HS-5 (cell line): ENCODE measurements at places on chromosomes 5 and 9.

DNA sequence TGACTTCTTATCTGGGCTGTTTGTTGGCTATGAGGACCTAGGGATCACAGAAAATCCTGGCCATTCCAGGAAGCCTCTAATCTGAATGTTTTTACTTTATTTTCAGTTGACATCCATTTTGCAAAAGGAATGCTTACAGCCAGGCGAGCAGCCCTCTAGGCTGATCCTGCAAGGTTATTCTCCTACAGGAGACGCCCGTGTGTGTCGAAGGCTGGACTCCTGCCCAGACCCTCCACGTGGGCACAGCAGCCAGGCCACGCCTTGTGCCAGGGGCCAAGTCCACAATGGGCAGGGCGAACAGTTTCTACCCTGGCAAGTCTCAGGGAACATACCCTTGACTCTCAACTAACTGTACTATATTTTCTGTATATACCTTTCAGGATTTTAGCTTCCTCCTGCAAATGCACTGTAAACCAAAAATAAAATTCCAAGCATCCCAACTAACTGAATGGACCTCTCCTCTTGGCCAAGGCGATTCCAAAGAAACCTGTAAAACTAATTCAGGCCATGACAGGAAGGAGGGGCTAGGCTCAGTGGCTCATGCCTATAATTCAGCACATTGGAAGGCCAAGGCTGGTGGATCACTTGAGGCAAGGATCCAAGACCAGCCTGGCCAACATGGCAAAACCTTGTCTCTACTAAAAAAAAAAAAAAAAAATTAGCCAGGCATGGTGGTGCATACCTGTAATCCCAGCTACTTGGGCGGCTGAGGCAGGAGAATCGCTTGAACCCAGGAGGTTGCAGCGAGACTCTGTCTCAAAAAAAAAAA, 5.7 kb downstream of the CMBL start:
- no peak for DNase-seq

GRCh38 chr9:3508078-3508431, 17.7 kb downstream of the RFX3 start:
- no peak for DNase-seq

GRCh38 chr5:171369056-171369455, 18.6 kb upstream of the NPM1 start:
- DNase-seq = no peak

GRCh38 chr5:131355971-131356528, 92.2 kb downstream of the CDC42SE2 start:
- no peak for DNase-seq

DNA sequence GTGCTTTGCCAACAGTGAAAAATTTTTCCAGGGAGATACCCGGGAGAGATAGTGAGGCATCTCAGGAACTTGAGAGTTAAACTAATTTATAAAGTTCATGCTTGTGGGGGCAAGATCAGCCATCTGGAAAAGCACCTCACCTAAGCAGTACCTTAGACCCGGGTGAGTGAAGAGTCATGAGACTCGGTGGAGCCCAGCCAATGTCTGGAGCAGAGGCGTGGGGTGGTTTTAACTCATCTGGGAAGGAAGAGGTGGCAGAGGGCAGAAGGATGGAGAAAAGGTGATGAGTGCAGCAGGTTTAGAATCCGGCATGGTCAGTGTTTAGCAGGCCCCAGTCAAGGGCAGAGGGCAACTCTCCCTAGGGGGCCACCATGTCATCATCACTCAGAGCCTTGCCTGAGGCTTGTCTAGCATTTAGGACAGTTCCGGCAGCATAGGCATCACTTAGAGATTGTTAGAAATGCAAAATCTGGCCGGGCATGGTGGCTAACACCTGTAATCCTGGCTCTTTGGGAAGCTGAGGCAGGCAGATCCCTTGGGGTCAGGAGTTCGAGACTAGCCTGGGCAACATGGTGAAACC, 4.3 kb upstream of the RNF183 start:
- DNase-seq = no peak

DNA sequence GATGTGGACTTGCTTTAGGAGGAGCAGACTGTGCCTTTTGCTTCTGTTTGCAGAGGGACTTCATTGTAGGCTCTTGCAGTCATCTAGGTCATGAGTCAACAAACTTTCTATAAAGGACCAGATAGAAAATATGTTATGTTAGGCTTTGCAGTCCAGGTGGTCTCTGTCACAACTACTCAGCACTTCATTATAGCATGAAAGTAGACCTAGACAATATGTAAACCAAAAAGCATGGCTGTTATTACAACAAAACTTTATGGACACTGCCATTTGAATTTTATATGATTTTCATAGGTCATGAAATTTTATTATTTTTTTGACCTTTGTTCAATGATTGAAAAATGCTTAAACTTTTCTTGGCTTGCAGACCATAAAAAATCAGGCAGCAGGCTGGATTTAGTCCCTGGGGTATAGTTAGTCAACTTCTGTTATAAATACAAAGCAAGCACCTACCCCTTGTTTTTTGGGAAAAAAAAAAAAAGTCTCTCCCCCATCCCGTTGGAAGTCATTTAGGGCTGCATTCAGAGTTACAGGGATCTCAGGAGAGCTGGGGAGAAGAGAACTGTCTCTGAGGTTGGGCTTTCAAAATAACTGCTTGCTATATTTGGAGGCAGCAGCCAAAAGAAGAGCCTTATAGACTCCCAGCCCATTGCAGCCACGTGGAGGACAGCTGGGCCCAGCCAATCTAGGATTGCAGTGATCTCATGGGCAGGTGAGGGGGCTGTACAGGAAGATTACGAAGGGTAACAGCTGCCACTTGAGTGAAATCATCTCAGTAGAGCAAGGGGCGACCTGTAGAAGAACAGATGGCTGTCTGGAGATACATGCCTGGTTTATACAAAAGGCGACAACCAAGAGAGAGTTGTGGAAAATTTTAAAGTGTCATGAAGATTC, 136.6 kb upstream of the TNC start:
- no peak for DNase-seq

- no peak for DNase-seq
Observed at GRCh38 chr9:98230304-98230703, 25.1 kb downstream of the TBC1D2 start.

- DNase-seq = no peak
Observed at GRCh38 chr9:74573640-74574191, 76.6 kb downstream of the RORB start.

DNA sequence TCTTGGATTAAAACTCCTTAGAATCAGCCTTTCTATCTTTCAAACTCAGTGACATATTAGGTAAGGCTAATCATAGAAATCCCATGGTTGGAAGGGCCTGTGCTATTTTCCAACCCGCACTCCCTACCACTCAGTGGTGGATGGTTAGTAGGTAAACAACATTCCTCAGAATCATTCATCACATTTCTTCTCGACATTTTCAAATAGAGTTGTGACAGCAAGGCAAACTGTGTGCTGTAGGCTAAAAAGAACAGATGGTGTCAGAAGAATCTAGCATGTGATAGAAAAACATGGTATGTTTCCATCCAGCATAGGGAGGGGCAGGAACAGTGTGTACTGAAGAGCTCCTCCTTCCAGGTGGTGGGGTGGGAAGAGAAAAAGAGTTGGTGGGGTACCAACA, 227.3 kb upstream of the NMUR2 start:
- DNase-seq = no peak

- no peak for DNase-seq
Observed at GRCh38 chr9:134214766-134215419, 50.5 kb upstream of the RNU6ATAC start.
